ENCODE measurements at places on chromosomes 2 and 18. TPM values are rescaled to one million over a fixed set of nuclear protein-coding genes. Genes with fewer than 3 reads are reported as not detected.

- no peak for DNase-seq
These were observed 129.5 kb upstream of the ID2 start for GRCh38 chr2:8552293-8552801.

- no peak for DNase-seq
These were observed 134.3 kb downstream of the THADA start for GRCh38 chr2:43461453-43462073.

GRCh38 chr2:241559323-241560161 is 997 bp downstream of the BOK start:
- DNase-seq = no peak

GRCh38 chr2:133324150-133324561 is 244.1 kb downstream of the NCKAP5 start:
- DNase-seq = no peak

GRCh38 chr2:170930131-170930990 is 1.3 kb downstream of the GORASP2 start:
- DNase-seq = no peak

DNA sequence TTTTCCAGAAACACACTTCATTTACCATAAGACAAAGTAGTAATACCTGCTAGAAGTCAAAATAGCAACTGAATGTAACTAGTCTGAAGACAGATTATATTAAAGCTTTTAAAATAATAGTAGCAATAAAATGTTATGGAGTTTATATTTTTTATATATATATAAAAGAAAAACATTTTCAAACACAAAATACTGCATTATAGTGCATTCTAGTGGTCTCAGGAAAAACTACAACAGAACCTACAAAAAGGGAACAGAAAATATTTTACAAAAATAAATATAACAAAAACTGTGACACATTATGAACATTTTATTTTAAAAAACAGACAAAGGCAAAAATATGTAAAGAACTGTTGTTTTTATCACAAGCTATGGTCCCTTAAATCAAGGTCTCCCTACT is 48.0 kb downstream of the STRN start:
- DNase-seq = no peak

Gene ITGA6
- total RNA-seq = 40.7 TPM

Gene ITGB6
- total RNA-seq = not detected

Gene KIDINS220
- 59.1 TPM for total RNA-seq

All from ascending aorta (tissue), 2 donors.